CMK (cell line): ENCODE measurements at places on chromosomes 1 and 21.

DNA sequence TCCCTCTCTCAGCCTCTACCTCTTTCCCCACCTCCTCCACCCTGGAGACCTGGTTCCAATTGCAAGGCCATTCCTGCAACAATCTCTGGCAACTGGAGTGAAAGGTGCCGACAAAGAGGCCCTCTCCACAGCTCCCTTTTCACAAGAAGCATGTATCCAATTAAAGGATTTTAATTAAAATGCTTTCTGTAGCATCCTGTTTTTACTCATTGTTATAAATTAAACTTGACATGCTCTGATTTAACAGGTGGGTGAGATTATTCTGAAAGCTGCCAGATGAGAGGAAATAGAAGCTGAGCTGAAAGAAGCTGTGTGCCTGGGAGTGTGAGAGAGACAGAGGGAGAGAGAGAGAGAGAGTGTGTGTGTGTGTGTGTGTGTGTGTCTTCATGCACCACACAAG, 160.5 kb downstream of the TBX15 start:
- DNase-seq = no peak

DNA sequence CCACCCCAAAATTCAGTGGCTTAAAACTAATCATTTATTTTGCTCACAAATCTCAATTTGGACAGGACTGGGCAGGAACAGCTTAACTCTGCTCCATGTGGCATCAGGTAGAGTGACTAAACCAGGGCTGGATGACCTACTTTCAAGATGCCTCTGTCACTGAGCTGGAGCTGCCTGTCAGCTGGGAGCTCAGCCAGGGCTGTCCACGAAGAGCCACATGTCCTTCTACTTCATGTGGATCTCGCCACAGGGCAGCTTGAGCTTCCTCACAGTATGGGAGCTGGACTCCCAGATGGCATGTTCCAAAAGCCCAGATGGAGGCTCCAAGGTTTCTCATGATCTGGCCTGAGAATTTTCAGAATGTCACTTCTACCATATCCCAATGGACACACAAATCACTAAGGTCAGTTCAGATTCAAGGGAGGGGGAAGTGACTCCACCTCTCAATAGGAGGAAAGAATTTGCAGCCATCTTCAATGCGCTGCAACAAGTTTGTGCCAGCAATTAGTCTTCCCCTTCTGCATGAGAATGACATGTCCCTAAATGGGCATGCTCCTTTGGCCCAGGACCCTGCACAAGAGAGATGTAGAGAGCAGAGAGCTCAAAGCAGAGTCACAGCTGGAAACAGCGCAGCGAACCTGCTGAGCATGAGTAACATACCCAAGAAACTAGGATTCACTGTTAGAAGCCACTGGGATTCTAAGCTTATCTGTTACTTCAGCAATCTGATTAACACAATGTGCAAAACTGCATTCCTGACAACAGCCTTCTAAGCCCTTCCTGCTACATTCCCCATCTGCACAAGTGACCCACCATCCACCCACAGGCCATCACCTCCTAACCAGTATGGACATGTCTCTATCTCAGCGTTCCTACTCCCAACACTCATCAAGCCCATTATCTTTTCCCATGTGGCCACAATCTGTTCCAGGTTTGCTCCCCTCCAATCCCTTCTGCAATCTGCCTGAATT, 17.0 kb downstream of the HLCS start:
- no peak for DNase-seq

- no peak for DNase-seq
These were observed 18.8 kb downstream of the WNT9A start for GRCh38 chr1:227928811-227929375.

- no peak for DNase-seq
These were observed 141.8 kb upstream of the PBX1 start for GRCh38 chr1:164417016-164417704.

- no peak for DNase-seq
These were observed 34.0 kb downstream of the C1orf198 start for GRCh38 chr1:230834292-230834691.

DNA sequence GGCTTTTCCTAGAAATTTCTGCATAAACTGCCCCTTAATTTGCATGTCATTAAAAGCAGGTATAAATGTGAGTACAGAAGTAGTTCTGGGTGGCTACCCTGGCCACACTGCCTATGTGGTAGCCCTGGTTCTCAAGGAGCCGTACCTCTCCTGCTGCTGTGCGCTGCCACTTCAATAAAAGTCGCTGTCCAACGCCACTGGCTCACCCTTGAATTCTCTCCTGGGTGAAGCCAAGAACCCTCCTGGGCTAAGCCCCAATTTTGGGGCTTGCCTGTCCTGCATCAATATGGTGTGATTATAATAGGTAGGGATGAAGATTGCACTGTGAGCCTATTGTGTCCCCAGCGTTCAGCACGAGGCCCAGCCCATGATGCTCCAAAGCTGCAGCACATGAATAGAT, 65.6 kb upstream of the C1orf174 start:
- no peak for DNase-seq

- DNase-seq = peak; percentile 69
These were observed 2.7 kb upstream of the MYOC start for GRCh38 chr1:171654942-171655745.

DNA sequence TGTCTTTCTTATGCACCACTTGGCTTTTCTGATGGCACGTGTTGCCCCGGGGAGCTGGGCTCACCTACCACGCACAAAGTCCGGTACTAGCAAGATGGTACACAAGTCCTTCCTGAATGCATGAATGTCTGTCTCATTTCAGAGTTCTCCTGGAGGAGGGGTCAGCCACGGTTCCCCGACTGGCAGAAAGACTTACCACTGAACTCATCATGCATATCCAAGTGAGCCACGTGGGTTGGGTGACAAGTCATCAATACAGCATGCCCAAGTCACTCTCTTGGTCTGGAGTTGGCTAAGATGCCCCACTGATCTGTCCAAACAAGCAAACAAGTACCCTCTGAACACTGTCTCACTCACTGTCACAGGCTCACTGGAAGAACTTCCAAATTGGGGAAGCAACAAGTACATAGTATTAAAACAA, 28.6 kb upstream of the MX1 start:
- DNase-seq = no peak

DNA sequence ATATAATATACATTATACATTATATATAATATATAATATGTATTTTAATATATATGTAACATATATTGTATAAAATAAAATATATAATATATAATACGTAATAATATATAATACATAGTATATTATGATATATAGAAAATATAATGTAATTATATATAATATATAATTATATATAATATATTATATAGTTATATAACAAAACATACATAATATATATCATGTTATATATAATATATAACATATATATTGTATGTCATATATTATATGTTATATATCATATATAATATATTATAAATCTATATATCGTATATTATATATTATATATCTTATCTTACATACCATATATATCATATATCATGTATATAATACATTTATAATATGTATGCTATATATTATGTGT, 248.2 kb upstream of the TPTE start:
- DNase-seq = no peak

- no peak for DNase-seq
These were observed 1655.4 kb downstream of the BRINP3 start for GRCh38 chr1:188822248-188822647.

- DNase-seq = no peak
These were observed 57.5 kb downstream of the CD247 start for GRCh38 chr1:167460836-167461235.

DNA sequence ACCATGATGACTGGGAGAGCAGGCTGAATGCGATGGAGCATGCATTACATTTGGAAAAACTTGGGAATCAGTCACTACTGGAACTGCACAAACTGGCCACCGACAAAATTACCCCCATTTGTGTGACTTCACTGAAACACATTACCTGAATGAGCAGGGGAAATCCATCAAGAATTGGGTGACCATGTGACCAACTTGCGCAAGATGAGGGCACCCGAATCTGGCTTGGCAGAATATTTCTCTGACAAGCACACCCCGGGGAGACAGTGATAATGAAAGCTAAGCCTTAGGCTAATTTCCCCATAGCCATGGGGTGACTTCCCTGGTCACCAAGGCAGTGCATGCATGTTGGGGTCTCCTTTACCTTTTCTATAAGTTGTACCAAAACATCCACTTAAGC, 9.1 kb downstream of the SNIP1 start:
- DNase-seq = no peak

- no peak for DNase-seq
These were observed 42.8 kb upstream of the RASAL2 start for GRCh38 chr1:178051071-178051470.

- no peak for DNase-seq
These were observed 88.5 kb upstream of the GPR88 start for GRCh38 chr1:100449477-100449876.

- DNase-seq = peak; percentile 80
These were observed 76.3 kb downstream of the MORN1 start for GRCh38 chr1:2314803-2315673.

GRCh38 chr21:45436351-45437065, 31.5 kb downstream of the COL18A1 start:
- DNase-seq = no peak

DNA sequence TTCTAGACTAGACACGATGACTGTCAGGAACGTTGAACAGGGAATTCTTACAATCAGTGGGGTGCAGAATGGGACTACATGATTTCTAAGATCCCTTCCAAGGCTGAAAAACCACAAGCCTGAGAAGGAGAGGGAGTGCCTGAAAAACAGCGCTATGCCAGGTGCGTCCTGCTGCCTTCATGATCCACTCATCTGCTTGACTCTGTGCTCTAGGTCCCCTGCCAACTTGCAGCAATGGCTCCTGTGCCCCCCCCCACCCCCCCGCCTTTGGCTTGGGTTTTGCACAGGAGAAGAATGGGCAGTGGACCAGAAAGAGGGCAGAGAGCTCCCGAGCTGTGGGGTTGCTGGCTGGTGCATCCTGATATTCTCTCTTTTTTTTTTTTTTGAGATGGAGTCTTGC, 5.9 kb downstream of the SLC2A7 start:
- no peak for DNase-seq
